ENCODE measurements at places on chromosomes 11 and 22.

DNA sequence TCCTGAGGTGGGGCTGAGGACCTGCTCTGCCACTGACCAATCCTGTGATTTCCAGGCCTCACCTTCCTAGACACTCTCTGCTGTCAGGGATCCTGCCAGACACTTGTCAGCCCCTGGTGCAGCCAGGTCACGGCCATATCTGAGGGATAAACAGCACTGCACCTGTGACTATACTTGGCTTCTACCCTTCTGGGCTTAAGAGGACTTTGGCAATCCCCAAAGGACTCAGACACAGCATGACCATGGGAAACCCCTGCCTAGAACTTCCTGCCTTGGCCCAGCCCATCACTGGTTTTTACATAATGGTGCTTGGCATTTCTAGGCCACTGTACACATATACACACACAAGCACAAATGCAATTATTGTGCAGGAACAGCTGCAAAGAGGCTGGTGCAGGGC, 11.6 kb upstream of the OLFML1 start:
- no peak for DNase-seq

DNA sequence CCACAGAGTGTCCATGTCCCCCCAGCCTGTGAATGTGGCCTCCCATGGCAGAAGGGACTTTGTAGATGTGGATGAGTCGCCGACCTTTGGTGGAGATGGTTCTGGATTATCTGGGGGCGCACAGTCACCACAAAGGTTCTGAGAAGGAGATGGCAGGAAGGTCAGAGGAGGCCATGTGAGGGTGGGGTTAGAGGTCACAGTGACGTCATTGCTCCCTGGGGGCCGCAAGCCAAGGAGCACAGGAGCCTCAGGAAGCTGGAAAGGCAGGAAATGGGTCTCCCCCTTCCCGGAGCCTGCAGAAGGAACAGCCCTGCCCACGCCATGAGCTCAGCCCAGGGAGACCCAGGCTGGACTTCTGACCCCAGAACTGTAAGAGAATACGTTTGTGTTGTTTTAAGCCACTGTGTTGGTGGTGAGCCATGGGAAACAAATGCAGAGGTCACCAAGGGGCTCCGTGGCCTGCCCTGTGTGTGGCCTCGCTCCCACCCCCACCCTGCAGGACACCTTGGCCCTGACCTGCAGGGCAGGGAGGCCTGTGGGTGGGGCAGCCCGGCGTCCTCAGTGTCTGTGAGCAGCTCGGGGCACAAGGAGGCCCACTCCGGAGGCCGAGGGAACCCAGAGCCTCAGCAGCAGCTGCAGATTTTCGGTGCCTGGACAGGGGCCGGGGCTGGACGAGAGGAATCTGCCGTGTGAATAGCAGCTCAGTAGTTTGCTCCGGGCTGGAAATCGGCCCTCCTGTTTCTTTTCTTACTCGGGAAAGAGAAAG, 32.1 kb downstream of the GRAMD4 start:
- DNase-seq, result no peak

DNA sequence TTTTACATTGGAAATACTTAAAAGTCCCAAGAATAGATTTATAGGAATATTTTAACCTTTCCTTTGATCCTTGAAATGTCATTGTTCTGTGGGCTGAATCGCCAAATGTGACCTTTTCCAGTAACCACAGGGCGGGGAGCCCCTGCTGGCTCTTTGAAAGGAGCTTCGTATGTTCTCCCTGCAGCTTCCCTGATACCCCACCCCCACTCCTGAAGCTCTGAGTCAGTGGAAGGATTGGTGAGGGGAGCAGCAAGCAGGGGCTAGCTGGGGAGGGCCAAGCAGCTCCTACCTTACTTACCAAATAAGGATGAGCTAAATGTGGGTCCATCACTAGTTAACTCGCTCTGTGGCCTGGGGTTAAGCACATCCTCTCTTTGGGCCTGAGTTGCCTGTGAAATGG, 87.7 kb downstream of the CHST1 start:
- DNase-seq, result no peak

- no peak for DNase-seq
Measured at GRCh38 chr22:37887584-37888378, 18.3 kb upstream of the MICALL1 start.

DNA sequence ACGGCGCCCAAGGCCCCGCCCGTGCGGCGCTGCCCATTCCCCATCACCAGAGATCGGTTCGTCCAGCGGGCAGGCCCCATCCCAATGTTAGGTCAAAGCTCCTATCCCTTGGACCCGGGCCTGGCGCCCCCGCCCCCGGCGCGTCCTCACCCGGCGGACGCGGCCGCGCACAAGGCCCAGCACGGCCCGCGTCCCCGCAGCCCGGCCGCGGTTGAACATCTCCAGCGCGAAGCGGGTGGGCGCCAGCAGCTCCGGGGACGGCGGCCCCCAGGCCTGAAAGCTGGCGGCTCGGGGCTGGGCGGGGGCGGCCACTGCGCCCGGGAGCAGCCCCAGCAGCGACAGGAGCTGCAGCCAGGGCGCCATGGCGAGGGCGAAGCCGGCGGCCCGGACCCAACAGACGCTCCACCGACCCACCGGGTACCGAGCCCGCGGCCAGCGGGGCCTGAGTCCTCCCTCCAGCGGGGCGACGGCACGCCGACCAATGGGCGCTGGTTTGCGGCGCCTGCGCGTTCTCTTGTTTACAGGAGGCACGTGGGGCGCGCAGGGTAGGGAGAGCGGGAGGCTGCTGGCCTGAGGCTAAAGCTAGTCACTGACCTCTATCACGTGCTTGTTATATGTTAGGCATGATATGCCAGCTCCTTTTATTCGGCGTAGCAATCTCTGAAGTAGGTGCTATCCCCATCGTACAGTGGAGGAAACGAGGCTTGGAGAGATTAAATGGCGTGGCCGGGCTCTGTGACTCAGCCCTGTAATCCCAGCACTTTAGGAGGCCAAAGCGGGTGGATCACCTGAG, at the start of gene CTSF:
Gene CTSF (minus strand): TSS at position 483 of the 793 bp plus-strand sequence. CDS start 120 bp downstream, at position 363.
- DNase-seq, result no peak

DNA sequence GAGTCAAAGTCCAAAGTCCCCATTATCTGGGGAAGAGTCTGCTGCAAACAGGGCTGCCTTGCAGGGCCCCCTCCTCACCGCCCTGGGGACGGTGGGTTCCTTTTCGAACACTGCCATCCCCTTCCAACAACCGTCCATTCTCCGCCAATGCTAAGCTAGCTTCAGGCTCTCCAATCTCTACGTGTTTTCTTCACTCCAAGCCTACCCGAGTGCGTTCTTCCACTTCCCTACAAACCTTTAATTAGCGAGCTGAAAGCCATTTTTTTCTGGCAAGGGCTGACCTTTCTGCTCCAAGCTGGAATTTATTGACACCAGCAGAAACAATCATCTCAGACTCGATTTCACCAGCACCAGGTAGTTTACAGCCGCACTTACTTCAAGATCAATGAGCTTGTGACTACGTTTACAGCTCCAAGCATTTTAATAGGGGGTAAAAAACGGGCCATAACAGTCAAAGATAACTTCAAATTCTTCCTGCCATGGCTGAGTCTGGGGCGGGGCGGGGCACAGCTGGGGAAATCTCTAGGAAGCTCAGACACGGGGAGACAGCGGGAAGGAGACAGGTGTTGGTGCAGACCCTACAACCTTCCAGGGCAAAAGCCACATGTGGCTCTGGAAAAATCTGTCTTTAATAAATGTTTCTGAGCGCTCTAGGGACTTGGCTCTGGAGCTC, 82.2 kb downstream of the PHF21B start:
- DNase-seq, result no peak

DNA sequence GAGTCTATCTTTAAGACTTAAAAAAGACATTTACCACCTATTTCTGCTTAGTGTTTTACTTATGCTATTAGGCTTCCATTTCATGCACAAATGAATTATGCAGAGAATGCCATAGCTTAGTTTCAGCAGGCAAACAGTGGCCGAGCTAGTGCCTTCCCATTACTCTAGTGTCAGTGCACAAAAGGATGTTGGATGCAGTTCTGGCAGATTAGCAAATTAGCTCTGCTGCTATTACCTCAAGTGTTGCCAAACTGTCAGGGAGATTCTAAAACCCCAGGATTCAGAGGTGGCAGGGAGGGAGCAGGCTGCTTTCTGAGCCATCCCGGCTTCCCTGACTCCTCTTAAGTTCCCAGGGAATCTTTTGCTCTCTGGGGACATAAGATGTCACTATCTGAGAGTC, 209.4 kb upstream of the NCAM1 start:
- no peak for DNase-seq

DNA sequence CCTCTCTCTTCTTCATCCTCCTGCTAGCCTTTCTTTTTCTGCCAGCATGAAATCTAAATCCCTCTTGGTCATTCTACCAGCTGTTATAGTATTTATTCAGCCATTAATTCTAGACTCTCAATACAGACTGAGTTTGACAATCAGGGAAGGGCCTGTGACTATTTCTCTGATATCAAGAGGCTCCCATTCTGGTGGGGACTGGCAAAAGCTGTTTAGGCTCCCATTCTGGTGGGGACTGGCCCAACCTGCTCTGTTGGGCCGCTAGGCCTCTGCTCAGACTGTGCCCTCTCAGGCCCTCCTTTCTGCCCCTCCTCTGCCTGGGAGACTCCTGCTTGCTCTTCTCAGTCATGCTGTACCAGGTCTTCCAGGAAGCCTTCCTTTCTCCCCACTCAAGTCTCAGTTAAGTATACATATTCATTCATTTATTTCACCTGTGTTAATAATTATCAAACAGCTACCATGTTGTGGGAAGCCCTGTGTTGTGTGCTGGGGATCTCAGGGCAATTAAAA, 323.7 kb upstream of the NARS2 start:
- DNase-seq, result no peak

GRCh38 chr11:93188726-93189125, 9.1 kb downstream of the SLC36A4 start:
- no peak for DNase-seq

DNA sequence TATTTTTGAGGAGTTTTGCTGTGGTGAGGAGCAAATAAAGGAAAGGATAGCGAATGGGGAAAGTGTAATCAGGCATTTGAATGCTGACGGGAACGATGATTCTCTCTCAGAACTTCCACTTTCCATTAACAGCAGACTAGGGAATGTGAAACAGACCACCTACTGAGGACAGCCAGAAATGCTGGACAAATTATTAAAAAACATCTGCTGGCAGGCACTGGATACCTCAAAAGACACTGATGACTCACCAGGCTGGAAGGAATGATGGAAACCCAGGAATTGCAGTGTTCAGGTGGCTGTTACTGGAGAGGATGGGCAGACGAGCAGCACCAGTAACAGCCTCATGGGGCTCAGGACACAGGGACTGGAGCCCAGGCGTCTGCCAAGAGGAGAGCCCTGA, 33.4 kb downstream of the PLA2G6 start:
- peak; percentile 61 for DNase-seq

DNA sequence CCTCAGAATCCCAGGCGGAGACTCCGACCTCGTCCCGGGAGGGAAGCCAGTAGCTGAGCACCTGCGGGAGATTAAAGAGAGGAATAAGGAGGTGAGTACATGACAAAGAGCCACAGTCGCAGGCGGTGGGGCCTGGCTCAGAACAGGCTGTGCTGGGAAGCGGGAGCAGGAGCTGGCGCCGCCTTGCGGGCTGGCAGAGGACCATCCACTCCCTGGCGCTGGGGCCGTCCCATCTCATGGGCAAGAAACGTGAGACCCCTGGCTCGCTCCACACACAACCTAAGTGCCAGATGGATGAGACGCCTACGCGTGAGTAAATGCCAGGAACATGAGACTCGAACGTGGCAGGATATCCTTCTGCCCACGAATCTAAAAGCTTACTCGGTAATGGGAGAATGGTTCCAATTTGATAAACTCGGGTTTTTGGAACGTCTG, 6.3 kb downstream of the CEND1 start:
- DNase-seq, result no peak

DNA sequence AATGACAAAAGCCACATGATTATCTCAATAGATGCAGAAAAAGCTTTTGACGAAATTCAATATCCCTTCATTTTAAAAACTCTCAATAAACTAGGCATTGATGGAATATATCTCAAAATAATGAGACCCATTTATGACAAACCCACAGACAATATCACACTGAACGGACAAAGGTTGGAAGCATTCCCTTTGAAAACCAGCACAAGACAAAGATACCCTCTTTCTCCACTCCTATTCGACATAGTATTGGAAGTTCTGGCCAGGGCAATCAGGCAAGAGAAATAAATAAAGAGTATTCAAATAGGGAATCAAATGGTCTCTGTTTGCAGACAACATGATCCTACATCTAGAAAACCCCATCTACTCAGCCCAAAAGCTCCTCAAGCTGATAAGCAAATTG, 52.0 kb downstream of the CASP12 start:
- no peak for DNase-seq

- DNase-seq, result no peak
Measured at GRCh38 chr11:95563859-95564258, 225.7 kb downstream of the FAM76B start.

- DNase-seq, result no peak
Measured at GRCh38 chr11:56558574-56558973, 15.5 kb upstream of the OR5M11 start.

GRCh38 chr11:70567680-70568034, 169.3 kb downstream of the CTTN start:
- peak; percentile 54 for DNase-seq

- peak; percentile 16 for DNase-seq
Measured at GRCh38 chr11:13289081-13289480, 11.5 kb downstream of the BMAL1 start.

- peak; percentile 89 for DNase-seq
Measured at GRCh38 chr11:46936138-46937110, at the start of gene CSTPP1. TSS of gene CSTPP1 (plus strand) at chr11:46936761. CDS start at chr11:46936806, 45 bp downstream.

- DNase-seq, result peak; percentile 82
Measured at GRCh38 chr22:46068593-46069491, 81.5 kb upstream of the PPARA start.

GRCh38 chr11:75470476-75471080, 37.6 kb upstream of the KLHL35 start:
- DNase-seq, result no peak

- no peak for DNase-seq
Measured at GRCh38 chr22:20591660-20592310, 84.4 kb downstream of the MED15 start.

GRCh38 chr11:304915-305843, 2.4 kb upstream of the IFITM2 start:
- DNase-seq, result peak; percentile 34

DNA sequence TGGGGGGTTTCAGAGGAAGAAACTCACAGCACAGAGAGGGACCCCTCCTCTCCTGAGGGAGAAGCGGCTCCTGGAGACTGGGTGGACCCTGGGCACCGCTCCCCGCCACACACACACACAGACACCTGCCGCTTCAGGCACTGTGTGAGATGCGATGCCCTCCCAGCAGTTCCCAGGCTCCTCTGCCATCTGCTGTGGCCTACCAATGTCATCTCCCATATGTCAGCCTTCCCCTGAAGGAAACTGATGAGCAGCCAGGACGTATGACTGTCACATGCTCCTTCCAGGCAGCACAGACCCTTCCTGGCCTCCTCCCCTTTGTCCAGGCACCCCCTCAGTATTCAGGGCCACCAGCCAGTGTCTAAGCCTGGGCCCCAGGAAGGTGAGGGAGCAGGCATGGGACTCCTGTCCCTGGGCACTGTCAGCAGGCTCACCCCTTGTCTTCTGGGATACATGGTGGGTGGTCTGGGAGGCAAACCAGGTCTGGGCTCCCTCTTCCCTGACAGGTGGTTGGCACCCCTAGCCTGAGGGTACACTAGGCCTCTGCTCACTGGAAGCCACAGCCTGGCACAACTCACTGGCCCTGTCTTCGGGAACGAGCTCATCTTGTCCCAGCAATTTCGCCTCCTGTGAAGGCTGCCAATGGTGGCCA, 11.8 kb upstream of the BCR start:
- no peak for DNase-seq

GRCh38 chr11:45185228-45185729, 38.8 kb downstream of the PRDM11 start:
- no peak for DNase-seq

GRCh38 chr11:114179234-114179941, 116.8 kb upstream of the NNMT start:
- no peak for DNase-seq

All from SW480 (cell line).